ENCODE measurements at places on chromosomes 1 and 21.

GRCh38 chr1:17684810-17685209 lies 70.3 kb upstream of the ACTL8 start:
- DNase-seq, result no peak

GRCh38 chr1:215003686-215004085 lies 78.9 kb upstream of the KCNK2 start:
- no peak for DNase-seq

DNA sequence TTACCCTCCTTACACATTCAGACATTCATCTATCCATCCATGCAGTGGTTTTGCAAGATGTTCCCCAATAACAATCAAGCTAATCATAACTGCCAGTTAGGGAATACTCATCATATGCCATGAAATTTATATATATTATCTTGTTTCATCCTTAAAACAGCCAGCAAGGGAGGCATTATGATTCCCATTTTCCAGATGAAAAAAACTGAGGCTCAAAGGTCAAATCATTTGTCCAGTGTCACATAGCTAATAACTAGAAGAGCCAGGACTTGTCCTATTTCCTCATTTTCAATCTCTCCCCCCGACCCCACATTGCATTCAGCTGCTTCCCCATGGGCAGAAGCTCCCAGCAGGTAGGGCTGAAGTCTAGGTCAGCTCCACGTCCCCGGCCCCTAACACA lies 7.0 kb upstream of the COL8A2 start:
- no peak for DNase-seq

DNA sequence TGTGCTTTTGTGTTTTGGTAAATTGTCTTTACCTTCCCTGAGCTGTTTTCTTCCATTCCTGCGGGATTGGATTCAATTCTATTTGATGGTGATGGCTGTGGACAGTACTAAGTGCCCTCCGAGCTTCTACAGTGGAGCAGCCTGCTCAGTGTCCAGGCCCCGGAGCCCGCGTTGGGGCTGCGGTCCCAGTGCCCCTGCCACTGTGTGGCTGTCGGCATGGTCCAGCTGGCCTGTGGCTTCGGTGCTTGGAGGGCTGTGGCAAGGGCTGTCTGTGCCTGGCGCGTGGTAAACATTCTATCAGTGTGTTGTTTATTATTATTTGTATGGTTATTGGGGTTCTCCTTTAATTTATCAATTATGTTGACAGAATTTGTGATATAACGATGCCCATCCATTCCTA lies 109.1 kb upstream of the COL6A1 start:
- no peak for DNase-seq

- DNase-seq, result no peak
Observed at GRCh38 chr1:28582248-28582615, 9.8 kb upstream of the RAB42 start.

GRCh38 chr21:29265690-29266479 lies 32.8 kb upstream of the BACH1 start:
- DNase-seq, result no peak

DNA sequence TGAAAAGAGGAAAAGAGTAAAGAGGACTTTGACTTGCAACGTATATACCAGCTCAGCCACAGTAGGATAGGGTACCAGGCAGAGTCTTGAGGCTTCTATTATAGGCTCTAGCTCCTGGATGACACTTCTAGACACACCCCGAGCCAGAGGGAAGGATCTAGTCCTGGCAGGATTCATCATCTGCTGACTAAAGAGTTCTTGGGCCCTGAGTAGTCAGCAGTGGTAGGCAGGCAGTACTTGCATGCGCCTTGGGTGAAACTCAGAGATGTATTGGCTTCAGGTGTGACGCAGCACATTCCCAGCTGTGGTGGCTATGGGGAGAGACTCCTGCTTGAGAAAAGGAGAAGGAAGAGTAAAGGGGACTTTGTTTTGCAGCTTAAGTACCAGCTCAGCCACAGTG lies 162.3 kb upstream of the APP start:
- no peak for DNase-seq

GRCh38 chr1:47924270-47925048 lies 72.7 kb downstream of the TRABD2B start:
- DNase-seq, result no peak
